Breast epithelium (tissue), 4 donors: ENCODE measurements at places on chromosomes 13 and 19. TPM values are rescaled to one million over a fixed set of nuclear protein-coding genes. Genes with fewer than 3 reads are reported as not detected.

The CGB5 gene
- total RNA-seq: not detected

DNA sequence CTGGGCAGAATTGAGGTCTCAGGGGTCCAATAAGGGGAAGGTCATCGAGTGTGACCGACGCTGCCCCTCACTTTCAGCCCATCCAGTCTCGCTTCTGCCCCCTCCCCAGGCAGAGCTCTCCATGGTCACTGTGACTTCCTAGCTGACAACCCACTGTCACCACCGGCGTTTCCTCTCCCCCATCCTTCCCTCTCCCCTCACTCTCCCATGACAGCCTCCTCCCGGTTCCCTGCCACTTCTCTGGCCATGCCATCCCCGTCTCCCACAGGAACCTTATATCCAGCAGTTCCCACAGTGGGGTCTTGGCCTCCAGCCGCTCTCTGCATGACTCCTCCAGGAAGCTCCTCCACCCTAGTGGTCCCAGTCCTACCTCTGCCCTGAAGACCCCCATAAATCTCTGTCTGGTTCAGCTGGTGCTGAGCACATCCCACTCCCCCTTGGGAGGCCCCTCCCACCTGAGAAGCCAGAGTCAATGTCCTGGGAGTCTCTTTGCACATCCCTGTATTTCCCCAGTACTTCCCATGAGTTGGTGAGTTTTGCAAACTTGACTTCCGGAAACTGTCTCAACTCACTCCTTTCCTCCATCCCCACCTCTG is 24.7 kb upstream of the CD33 start:
- no peak overlapping the region for H3K4me3 ChIP-seq
- H3K4me1 ChIP-seq: no peaks in the 10 kb centered on the region
- H3K27me3 ChIP-seq: peaks cover 57% of the 10 kb centered on the region

The KLK3 gene
- 0.32 TPM for total RNA-seq

The ZNF253 gene
- total RNA-seq: 12.8 TPM

- peak within 1 kb of the TSS; percentile 63 for H3K4me3 ChIP-seq
- DNase-seq: no peak
- peaks cover 3% of the 10 kb centered on the region for H3K27me3 ChIP-seq
Observed at GRCh38 chr19:10010247-10010691, at the start of gene COL5A3. Gene COL5A3 (minus strand): TSS chr19:10010504. CDS start chr19:10010385, 119 bp downstream.

DNA sequence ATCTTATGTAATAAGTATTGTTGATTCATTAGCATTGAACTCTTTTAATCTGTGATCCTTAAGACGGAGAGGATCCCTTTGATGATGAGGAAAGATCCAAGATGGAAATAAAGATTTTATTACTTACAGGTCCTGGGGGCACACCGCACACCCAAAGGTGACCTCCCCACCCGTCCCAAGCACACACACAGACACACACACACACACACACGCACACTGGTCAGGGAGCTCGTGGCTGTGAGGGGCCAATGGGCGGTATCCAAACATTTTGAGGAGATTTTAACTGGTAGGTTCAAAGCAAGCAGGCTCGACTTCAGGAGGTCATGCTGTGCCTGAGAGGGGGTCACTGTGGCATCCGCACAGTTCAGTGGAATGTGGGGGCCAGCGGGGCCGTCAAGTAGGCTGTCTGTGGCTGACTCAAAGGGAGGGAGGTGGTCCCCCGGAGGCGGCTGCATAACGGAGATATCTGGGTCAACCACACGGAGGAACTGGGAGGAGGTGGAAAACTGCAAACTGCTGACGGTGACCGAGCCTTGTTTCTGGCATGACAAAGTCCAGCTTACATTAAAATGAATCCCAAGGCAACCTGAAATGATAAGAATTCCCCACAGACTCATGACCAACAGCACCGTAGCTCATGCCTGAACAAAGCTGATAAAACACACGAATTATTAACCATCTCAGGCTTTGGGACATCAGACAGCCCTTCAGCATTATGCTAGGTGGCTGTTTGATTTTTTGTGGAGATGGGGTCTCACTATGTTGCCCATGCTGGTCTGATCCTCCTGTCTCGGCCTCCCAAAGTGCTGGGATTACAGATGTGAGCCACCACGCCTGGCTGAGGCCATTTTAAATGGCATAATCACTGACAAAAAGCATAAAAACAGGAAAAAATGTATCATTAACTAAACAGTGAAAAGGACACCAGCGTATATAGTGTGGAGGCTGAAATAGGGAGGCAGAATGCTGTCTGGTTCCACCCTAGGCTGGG is 20.9 kb upstream of the SIGLEC11 start:
- no peak overlapping the region for H3K27ac ChIP-seq
- H3K4me1 ChIP-seq: no peaks in the 10 kb centered on the region
- no peaks in the 10 kb centered on the region for H3K36me3 ChIP-seq
- no peaks in the 10 kb centered on the region for H3K27me3 ChIP-seq

GRCh38 chr13:98068521-98068920 is 74.4 kb upstream of the FARP1 start:
- H3K27ac ChIP-seq: no peak overlapping the region
- H3K4me1 ChIP-seq: no peaks in the 10 kb centered on the region
- H3K4me3 ChIP-seq: no peak overlapping the region
- H3K27me3 ChIP-seq: no peaks in the 10 kb centered on the region

The HCST gene
- total RNA-seq: 3.3 TPM

The KRTDAP gene
- total RNA-seq: not detected

GRCh38 chr19:38005224-38005614 is 98.2 kb downstream of the SIPA1L3 start:
- DNase-seq: no peak
- peak overlapping the region; percentile 88 for H3K27ac ChIP-seq
- peak overlapping the region; percentile 47 for H3K4me3 ChIP-seq
- no peaks in the 10 kb centered on the region for H3K4me1 ChIP-seq
- no peaks in the 10 kb centered on the region for H3K36me3 ChIP-seq
- H3K27me3 ChIP-seq: no peaks in the 10 kb centered on the region

DNA sequence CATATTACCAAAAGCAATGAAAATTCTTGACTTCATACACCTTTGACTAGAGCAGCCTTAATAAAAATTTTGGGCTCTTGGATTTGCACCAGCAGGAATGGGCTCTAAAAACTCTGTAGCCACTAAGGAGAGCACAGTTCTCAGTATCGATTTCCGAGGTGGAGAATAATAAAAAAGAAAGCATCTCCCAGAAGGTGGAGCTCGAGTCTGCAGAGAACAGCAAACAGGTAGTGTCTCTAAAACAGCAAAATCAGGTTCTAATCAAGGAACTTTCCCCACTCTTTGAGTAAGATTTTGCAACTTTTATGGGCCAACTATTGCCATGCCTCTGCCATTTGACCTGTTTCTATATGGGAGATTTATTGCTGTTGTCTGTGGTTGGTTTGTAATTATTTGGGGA is 258.7 kb upstream of the GPC6 start:
- no peaks in the 10 kb centered on the region for H3K27me3 ChIP-seq
- no peaks in the 10 kb centered on the region for H3K4me1 ChIP-seq
- no peaks in the 10 kb centered on the region for H3K36me3 ChIP-seq
- no peak overlapping the region for H3K4me3 ChIP-seq
- no peak overlapping the region for H3K27ac ChIP-seq

The ZNF805 gene
- total RNA-seq: 19.8 TPM

DNA sequence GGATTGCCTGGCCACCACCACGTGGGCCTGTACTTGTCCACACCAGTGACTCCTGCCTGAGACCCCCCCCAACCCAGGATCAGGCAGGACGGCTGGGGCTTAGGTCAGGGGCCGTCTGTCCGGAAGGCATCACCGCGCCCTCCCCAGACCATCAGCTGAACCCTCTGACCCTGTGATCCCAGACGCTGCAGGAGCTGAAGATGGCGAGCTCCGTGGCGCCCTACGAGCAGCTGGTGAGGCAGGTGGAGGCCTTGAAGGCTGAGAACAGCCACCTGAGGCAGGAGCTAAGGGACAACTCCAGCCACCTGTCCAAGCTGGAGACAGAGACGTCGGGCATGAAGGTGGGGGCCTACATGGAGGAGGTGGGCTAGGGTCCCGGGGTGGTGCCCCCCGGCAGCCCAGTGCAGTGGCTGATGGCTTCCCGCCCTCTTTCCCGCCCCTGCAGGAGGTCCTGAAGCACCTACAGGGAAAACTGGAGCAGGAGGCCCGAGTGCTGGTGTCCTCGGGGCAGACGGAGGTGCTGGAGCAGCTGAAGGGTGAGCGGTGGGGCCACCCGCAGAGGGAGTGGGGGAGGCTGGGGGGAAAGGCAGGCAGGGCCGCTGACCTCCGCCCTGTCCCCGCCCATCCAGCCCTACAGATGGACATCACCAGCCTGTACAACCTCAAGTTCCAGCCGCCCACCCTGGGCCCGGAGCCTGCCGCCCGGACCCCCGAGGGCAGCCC is 3.0 kb downstream of the APC2 start:
- H3K4me3 ChIP-seq: peak overlapping the region; percentile 55
- no peak for DNase-seq
- H3K36me3 ChIP-seq: no peaks in the 10 kb centered on the region
- peaks cover 29% of the 10 kb centered on the region for H3K27me3 ChIP-seq
- no peak overlapping the region for H3K27ac ChIP-seq

The DACH1 gene
- total RNA-seq: 11.5 TPM

The TTYH1 gene
- 0.48 TPM for total RNA-seq

DNA sequence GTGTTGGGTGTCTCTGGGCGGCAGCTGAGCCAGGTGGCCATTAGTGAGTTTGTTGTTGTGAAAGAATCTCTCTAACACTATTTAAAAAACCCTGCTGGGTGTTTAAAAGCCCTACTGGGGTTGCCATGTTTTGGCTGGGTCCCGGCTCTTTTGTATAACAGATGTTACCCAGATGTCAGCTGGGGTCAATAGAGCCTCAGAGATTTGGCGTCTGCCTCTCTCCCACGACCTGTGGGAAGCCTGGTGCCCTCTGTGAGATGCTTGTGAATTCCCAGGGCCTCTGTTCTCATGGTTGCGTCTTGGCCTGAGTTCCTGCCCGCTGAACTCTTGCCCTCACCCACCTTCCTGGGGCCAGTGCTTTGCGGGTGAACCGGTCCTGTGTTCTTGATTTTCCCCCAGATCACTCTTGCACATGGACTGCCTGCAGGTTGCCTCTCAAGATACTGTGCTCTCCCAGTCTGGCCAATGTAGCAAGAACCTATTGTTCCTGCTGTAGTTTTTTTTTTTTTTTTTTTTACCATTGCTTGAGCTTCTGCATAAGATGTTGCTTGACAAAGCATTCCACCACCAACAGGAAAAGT is 9.5 kb downstream of the NFILZ start:
- no peak overlapping the region for H3K4me3 ChIP-seq
- no peaks in the 10 kb centered on the region for H3K27me3 ChIP-seq
- H3K4me1 ChIP-seq: no peaks in the 10 kb centered on the region
- H3K27ac ChIP-seq: no peak overlapping the region

The ZNF112 gene
- 13.0 TPM for total RNA-seq

The ATP4B gene
- not detected for total RNA-seq

DNA sequence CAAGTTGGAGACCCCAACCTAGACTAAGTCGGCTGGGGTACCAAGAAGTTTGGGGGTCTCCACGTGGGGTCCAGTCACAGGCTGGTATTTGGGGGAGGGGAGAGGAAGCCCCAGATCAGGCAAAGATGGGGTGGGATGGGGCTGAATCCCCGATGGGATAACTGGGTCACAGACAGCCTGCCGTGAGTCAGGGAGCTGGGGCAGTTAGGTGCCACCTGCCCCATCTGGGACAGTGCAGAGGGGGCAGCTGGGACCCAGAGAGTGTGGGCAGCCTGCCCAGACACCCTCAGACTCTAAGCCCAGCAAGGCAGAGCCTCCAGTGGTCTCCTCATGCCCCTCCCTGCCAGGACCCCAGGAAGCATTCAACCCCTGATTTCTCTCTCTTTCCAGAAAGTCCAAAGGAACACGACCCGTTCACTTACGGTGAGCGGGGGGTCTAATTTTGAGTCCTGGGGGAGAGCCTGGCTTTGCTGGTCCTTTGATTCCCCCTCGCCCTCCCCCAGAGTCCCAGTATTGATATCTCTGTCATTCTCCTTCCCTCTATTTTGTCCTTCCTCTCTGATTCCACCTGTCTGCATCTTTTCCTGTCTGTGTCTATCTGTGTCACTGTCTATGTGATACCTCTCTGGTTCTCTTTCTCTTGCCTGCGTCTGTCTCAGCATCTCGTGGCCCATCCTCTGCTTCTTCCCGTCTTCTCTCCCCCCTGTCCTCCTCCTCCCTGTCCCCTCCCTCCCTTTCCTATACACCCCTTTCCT is 1.8 kb downstream of the FXYD1 start:
- H3K27me3 ChIP-seq: peaks cover 19% of the 10 kb centered on the region
- no peaks in the 10 kb centered on the region for H3K4me1 ChIP-seq
- DNase-seq: no peak
- H3K36me3 ChIP-seq: no peaks in the 10 kb centered on the region

- no peaks in the 10 kb centered on the region for H3K27me3 ChIP-seq
- no peak overlapping the region for H3K27ac ChIP-seq
- no peaks in the 10 kb centered on the region for H3K36me3 ChIP-seq
- DNase-seq: no peak
Observed at GRCh38 chr19:32902448-32902847, 32.9 kb upstream of the SLC7A9 start.

GRCh38 chr13:32883474-32883873 is 132.7 kb upstream of the KL start:
- H3K27ac ChIP-seq: no peak overlapping the region
- no peaks in the 10 kb centered on the region for H3K27me3 ChIP-seq
- no peaks in the 10 kb centered on the region for H3K4me1 ChIP-seq
- no peak overlapping the region for H3K4me3 ChIP-seq
- H3K36me3 ChIP-seq: no peaks in the 10 kb centered on the region
- no peak for DNase-seq

DNA sequence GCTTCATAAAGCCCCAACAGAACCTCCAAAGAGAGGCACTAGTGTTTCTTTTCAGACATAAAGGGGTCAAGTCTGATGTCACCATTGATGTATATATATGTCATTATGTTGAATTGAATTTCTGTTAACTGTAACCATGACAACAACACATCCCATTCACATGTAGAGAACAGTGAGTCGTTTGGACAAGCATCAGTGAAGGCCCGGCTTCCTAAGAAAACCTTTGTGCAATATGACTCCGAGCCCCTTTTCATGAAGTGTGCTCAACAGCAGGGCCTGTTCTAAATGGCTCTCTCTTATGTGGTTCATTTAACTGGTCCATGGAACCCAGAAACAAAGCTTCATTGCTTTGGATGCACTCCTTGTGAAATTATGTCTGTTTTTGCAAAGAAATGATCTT is 67.2 kb upstream of the UBL3 start:
- no peaks in the 10 kb centered on the region for H3K36me3 ChIP-seq
- no peak for DNase-seq
- H3K4me3 ChIP-seq: no peak overlapping the region

GRCh38 chr19:11538232-11539036 is at the start of gene CNN1:
Gene CNN1 (plus strand): TSS chr19:11538851. CDS start chr19:11538928, 77 bp downstream.
- no peaks in the 10 kb centered on the region for H3K27me3 ChIP-seq
- no peaks in the 10 kb centered on the region for H3K4me1 ChIP-seq
- no peaks in the 10 kb centered on the region for H3K36me3 ChIP-seq
- peak; percentile 66 for DNase-seq
- H3K27ac ChIP-seq: peak within 1 kb of the TSS; percentile 91

- H3K27me3 ChIP-seq: no peaks in the 10 kb centered on the region
- H3K36me3 ChIP-seq: no peaks in the 10 kb centered on the region
- H3K27ac ChIP-seq: peak overlapping the region; percentile 54
- no peak for DNase-seq
- no peak overlapping the region for H3K4me3 ChIP-seq
Observed at GRCh38 chr13:34816245-34816884, 125.7 kb upstream of the NBEA start.

The LRRC4B gene
- total RNA-seq: 0.16 TPM
